ENCODE measurements at places on chromosomes 6 and 20.
A peak's percentile ranks its signal among the peaks of the same experiment; 100 is the strongest.

- DNase-seq: peak; percentile 12
Observed at GRCh38 chr20:50930139-50930975, 880 bp downstream of the ADNP start.

DNA sequence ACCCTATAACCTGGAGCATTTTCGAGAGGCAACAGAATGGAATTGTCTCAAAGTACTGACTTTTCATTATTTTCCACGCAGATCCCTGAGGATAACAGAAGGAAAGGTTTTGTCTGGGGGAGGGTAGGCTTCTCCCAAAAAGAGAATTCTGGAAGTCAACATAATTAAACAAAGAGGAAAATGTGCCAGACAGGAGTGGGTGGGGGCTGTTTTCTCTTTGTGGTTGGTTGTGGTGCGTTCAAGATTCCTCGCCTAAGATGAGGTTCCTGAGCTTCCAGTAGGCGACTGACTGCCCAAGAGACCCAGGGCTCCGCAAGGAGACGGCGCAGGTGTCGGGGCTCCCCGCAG, 70.4 kb downstream of the SOX4 start:
- DNase-seq: no peak

GRCh38 chr6:134457941-134458340, 140.0 kb upstream of the SGK1 start:
- no peak for DNase-seq

DNA sequence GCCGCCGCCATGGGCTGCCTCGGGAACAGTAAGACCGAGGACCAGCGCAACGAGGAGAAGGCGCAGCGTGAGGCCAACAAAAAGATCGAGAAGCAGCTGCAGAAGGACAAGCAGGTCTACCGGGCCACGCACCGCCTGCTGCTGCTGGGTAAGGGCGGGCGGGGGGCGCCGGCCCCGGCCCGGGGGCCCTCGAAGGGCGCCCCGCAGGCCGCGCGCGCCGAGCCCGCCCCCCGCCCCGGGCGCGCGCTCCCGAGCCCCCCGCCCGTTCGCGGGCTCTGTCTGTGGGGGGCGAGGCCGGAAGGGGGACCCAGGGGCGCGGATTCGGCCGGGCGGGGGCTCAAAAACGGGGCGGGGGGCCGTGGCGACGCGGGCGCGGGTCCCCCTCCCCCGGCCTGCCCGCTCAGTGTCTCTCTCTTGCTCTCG, 39.2 kb downstream of the GNAS start:
- no peak for DNase-seq

GRCh38 chr6:51996296-51996947, 91.0 kb downstream of the PKHD1 start:
- no peak for DNase-seq

- DNase-seq: no peak
Observed at GRCh38 chr6:71649915-71650314, 236.4 kb upstream of the RIMS1 start.

GRCh38 chr6:144909753-144910285, 624.7 kb downstream of the UTRN start:
- no peak for DNase-seq

- no peak for DNase-seq
Observed at GRCh38 chr6:142482249-142482648, 180.4 kb downstream of the ADGRG6 start.

- no peak for DNase-seq
Observed at GRCh38 chr20:10754824-10755223, 81.0 kb upstream of the JAG1 start.

DNA sequence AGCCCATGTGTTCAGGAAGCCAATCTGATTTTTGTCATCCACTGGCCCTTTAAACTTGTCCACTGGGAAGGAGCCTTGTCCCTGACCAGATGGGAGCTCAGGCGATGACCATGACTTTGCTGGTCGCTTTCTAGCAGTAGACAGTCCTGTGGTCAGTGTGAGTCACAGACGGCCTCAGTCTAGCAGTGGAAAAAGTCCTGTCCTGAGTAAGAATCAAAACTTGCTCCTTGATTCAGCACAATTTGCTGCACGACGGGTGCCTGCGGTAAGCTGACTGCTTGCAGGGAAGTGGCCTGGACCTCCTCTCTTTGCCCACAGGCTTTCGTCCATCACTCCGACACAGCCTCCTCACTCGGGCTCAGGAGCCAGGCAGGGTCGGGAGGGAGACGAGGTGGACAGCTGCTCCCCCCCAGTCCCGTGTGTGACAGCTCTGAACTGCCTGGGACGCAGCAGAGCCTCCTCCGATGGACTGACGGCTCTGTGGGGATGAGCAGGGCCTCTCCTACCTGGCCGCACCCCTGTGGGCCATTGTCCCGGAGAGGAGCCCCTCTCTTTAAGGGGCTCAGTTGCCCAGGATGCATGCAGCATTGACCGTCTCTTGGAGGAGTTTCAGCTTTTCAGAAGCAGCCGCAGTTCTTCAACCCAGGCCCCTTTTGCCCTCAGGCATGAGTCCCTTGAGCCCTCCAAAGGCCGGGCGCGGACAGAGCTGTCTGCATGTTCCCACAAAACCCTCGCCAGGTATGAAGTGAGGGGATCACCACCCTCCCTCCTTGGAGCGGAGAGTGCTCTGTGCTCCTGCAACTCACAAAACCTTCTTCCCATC, 209.2 kb downstream of the ANKRD60 start:
- DNase-seq: no peak

- DNase-seq: no peak
Observed at GRCh38 chr6:40244699-40245098, 310.4 kb upstream of the MOCS1 start.

DNA sequence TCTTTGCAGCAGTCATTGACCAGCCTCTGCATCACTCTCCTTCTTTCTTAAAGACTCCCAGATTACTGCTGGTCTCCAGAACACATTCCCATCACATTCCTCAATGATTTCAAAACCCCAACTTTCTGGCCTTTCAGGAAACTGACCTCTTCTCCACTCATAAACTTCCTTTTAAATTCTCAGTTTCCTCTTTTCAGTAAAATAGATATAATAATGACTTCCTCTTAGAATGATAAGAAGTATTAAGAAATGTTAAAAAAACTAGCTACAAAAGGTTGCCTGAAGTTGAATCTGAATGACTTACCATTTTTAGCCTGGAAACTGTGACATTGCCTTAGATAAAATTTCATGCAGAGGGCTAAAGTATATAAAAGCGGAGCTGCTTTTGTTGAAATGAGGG, 239.3 kb downstream of the OGFRL1 start:
- DNase-seq: no peak

GRCh38 chr6:37643851-37644672, 53.6 kb downstream of the MDGA1 start:
- DNase-seq: no peak

DNA sequence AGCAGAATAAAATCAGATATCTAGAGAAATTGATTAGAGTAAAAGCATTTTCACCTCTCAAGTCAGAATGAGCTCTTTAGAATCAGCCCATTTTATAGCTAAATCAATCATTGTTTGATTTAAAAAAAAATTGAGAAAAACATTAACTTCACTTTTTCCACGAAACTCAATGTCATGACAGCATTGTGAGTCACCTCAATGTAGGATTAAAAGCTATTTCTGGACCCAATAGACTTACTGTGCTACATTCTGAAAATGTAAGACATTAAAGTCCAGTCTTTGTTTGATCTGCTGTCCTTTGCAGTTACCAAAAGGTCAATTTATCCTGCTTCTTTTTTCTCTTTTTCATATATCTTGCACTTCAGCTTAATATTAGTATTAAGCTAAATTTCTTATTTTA, 519.4 kb upstream of the ZNF337 start:
- no peak for DNase-seq

GRCh38 chr6:40369891-40370290, 217.3 kb downstream of the LRFN2 start:
- no peak for DNase-seq

DNA sequence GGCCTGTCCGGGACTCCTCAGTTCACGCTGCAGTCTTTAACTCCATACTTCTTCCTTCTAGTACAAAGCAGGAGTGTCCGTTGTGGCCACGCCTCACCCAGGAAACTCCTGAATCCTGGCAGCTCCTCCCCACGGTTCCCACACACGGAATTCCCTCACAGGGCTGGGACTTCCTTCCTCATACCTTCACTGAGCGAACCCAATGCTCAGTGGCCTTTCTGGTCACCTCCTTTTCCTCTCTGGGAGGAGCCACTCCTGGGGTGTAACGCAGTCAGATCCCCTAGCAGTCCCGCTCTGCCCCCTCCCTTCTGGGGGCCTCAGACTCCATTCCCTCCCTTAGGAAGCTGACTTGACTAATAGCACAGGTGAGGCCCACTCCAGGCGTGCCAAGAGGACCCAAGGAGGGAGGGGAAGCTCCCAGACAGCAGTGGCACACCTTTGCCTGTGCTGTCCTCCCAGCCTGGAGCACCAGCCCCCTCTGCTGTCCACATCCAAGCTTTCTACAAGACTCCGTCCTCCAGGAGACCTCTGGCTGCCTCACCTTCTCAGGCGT, at the start of gene SLC52A3:
TSS of gene SLC52A3 (minus strand) at position 75 of the 553 bp plus-strand sequence. CDS start 2,726 bp downstream, outside the sequence.
- DNase-seq: no peak

DNA sequence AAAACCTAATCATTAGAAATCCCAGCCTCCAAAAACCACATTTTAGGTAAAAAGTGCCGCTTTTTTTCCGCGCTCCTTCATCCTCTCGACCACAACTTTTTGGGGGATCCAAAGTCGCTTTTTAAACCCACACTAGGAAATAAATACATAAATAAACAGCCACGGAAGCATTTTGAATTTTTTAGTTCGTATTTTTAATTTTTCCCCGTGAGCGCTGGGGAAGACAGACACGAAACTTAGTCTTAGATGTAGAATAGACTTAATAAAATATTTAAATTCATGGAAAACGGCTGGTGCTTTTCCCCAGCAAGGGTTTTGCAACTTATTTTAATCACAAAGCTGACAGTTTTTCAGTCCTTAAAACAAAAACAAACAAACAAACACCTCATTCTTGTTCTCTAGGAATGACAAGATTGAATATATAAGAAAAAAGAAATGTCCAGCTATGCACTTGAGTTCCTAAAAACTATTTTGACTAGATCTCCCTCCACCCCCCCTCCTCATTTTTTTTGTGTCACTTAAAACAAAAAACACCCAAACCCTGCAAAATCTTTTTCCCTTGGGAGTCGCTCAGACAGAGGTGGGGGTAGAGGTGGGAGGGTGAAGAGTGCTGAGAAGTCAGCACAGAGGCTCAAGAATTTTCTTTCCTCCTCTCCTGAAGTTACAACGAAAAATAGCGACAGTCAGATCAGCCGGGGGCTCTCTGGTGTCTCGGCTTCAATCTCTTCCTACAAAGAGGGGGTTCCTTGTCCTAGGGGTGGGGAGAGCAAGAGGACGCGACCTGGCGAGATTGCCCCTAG, 43.4 kb upstream of the SUPT3H start:
- DNase-seq: no peak

DNA sequence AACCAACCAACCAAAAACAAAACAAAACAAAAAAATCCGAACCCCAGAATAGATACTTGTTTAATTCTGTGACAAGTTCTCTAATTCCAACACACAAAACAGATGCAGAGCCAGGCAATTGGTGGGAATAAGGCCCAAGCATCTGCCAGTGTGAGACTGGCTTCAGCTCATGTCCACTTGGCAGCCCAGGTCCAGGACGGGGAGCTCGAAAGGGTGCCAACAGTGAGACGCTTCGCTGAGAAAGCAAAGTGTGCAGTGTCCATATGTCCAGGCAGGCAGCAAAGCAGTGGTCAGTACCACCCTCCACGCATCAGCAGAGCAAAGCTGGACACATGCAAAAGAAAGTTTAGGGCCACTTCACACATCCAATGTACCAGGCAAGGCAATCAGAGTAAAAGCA, 102.9 kb downstream of the RALGAPA2 start:
- no peak for DNase-seq

DNA sequence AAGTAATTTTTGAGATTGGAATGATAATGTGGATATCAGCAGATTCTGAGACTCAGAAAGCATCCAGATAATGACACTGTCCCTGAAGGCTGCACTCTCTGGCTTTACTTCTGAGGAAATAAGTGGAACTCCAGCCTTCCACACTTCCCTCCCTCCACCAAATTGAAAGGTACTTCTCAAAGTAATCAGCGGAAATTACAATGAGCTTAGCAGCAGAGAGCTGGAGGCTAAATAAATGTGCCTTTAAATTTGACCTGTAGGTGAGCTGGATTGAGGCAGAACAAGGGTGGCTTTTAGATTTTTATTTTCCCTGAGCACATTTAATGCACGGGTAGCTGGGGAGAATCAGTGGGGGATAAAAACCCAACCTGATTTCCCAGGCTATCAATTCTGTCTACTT, 39.3 kb upstream of the RNF144B start:
- no peak for DNase-seq

- DNase-seq: no peak
Observed at GRCh38 chr20:60043435-60043834, 85.2 kb downstream of the CDH26 start.

DNA sequence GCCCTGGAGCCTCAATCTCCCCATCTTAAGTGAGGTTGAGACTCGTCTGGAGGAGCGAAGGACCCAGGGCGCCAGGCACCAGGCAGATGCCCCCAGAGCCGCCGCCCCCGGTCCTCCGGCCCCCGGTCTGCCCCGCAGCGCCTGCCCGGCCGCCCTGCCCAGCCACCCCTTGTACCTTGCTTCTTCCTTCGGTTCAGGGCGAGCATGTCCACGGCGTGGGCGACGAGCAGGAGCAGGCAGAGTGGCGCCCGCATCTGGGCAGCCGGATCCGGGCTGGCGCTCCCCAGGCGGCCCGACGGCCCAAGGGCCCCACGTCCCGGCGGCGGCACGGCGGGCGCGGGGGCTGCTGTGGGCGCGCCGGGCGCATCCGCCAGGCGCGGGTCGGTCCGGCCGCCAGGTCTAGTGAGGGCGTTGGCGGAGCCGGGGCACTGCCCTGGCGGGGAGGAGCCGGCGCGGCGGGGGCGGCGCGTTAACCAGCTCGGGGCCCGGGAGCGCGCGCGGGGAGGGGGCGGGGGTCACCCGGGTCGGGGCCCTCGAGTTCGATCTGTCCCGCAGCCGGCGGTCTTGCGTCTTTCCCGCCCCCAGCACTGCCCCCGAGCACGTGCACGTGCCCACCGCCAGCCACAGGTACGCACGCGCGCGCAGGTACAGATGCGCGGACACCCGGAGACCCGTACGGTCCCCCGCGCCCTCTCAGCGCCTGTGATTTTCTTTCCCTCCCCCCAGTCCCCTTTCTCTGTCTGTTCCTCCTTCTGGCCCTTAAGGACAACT, at the start of gene RSPO4:
TSS of gene RSPO4 (minus strand) at position 401 of the 771 bp plus-strand sequence. CDS start at position 254, 147 bp downstream.
- no peak for DNase-seq

- DNase-seq: no peak
Observed at GRCh38 chr20:53621482-53622246, 28.0 kb upstream of the ZNF217 start.

Measured in stimulated activated CD8-positive, alpha-beta memory T cell treated with anti-CD3 and anti-CD28 coated beads, Interleukin-12 subunit alpha, Interleukin-12 subunit beta, amount 100 ng/mL, for 4 hours (primary cell).